Activated naive CD8-positive, alpha-beta T cell treated with anti-CD3 and anti-CD28 coated beads for 36 hours (primary cell): ENCODE measurements at places on chromosomes 3 and 15. TPM values are rescaled to one million over a fixed set of nuclear protein-coding genes. Genes with fewer than 3 reads are reported as not detected.

GRCh38 chr15:100900136-100900794 lies 18.9 kb upstream of the LRRK1 start:
- H3K27me3 ChIP-seq, result peaks cover 6% of the 10 kb centered on the region
- no peaks in the 10 kb centered on the region for H3K4me1 ChIP-seq
- H3K4me3 ChIP-seq, result no peak overlapping the region
- no peak overlapping the region for H3K27ac ChIP-seq
- no peak for DNase-seq

- no peak overlapping the region for H3K27ac ChIP-seq
- H3K27me3 ChIP-seq, result no peaks in the 10 kb centered on the region
- peaks cover 16% of the 10 kb centered on the region for H3K4me1 ChIP-seq
- no peak overlapping the region for H3K4me3 ChIP-seq
- no peak for DNase-seq
- H3K36me3 ChIP-seq, result peaks cover 21% of the 10 kb centered on the region
These were observed 7.6 kb downstream of the NEIL1 start for GRCh38 chr15:75354454-75354853.

DNA sequence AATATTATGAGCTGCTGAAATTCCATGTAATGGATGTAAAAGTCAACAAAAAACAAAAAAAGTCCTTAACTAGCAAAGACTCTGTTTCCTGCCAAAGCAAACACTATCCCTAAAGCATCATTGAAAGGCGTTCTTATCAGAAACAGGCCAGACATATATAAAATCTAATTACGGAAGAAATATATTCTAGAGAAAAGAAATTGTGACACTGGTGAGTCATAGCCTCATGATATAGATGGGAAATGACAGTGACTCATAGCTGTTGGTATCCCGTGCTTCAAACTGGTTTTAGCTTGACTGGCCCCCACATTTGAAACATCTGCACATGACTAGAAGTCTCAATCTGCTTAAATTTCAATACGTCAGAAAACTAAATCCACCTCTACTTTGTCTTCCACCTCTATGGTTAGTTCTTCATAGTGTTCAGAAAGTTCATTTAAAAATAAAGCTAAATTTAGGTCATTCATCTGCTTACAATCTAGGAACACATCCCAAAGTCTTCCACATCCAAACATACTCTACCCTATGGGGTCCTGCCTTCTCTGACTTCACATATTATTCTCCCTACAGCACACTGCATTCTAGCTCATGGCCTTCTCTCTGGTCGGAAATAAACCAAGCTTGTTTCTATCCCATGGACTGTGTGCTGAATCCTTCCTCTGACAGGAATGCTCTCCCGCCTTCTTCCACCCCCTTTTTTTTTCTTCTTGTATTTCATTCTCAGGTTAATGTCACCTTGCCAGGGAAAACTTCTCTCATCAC lies 456.3 kb upstream of the ARRDC4 start:
- H3K27ac ChIP-seq, result no peak overlapping the region
- H3K4me1 ChIP-seq, result no peaks in the 10 kb centered on the region
- no peaks in the 10 kb centered on the region for H3K27me3 ChIP-seq
- no peak for DNase-seq
- no peak overlapping the region for H3K4me3 ChIP-seq
- no peaks in the 10 kb centered on the region for H3K36me3 ChIP-seq

DNA sequence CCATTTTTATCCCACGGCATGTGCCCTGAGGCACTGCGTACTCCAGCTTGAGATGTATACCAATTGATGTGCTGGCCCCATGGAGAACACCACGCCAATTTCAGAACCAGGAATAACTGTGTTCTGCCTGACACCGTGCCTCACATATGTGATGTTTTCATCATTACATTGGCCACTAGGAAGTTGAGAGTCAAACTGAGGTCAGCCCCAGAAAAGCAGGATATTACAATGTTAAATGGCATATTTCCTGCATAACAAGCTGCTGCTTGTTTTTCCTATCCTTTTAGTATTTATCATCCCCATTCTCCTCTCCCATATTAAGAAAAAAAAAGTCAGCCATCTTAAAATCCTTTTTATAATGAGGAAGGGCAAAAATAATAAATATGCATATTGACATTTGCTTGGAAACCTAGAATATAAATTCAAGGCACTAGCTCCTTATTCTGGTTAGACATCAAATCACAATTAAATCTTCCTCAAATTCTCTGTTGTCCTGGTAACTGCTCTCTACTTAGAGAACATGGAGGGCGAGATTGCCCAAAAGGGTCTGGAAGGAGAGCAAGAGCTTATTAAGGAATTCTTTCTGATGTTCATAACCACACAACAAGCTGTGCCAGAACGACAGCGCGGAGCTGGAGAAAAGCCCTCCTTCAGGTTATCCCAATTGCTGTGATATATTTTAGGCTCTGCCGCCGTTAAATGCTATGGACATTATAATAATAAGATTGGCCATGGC lies 112.6 kb downstream of the UACA start:
- H3K4me1 ChIP-seq, result no peaks in the 10 kb centered on the region
- H3K27me3 ChIP-seq, result peaks cover 7% of the 10 kb centered on the region

The PCYT1A gene
- total RNA-seq, result 41.2 TPM

- H3K4me1 ChIP-seq, result no peaks in the 10 kb centered on the region
- H3K27ac ChIP-seq, result no peak overlapping the region
- peaks cover 28% of the 10 kb centered on the region for H3K27me3 ChIP-seq
- DNase-seq, result no peak
- no peaks in the 10 kb centered on the region for H3K36me3 ChIP-seq
These were observed 35.6 kb upstream of the MECOM start for GRCh38 chr3:169699070-169699469.

DNA sequence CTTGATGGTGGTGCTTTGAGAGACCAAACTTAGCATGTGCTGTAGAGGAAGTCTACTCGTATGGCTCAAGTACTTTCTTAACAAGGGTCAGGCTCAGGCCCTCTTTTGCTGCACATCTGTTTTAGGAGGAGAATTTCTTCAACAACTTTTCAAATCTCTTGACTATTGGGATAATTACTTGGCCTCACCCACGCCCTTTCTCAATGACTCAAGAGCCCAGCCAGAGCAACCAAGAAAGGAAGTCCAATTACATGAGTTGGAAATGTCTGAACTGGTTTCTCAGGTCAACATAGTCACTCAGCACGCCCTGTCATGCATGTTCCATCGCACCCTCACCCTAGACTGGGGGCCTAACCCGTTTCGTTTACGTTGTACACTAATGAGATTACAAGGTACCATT lies 44.8 kb upstream of the UMPS start:
- H3K36me3 ChIP-seq, result no peaks in the 10 kb centered on the region
- H3K27me3 ChIP-seq, result peaks cover 34% of the 10 kb centered on the region
- no peak for DNase-seq
- no peak overlapping the region for H3K4me3 ChIP-seq

- H3K4me1 ChIP-seq, result peaks cover 4% of the 10 kb centered on the region
- H3K27ac ChIP-seq, result no peak overlapping the region
- no peak overlapping the region for H3K4me3 ChIP-seq
- H3K36me3 ChIP-seq, result no peaks in the 10 kb centered on the region
- no peak for DNase-seq
These were observed 35.3 kb downstream of the MOBP start for GRCh38 chr3:39502838-39503145.

DNA sequence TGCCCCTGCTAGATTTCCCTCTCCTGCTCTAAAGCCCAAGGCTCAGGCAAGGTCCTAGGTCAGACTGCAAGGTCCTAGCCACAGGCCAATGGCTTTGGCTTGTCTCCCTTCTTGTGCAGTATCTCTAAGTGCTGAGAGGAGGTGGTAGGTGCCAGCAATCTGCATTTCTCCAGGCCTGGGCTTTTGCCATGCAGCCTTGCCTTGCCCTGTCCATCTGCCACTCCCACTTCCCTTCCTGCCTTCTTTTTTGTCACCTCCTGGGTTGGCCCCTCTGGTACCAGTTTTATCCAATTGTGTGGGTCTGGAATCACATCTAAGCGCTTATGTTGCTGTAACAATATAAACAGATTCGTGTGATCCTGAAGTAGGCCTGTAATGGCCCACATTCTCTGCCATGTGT lies 109.9 kb downstream of the MYRIP start:
- no peaks in the 10 kb centered on the region for H3K36me3 ChIP-seq
- H3K27me3 ChIP-seq, result no peaks in the 10 kb centered on the region
- no peaks in the 10 kb centered on the region for H3K4me1 ChIP-seq
- DNase-seq, result no peak
- H3K4me3 ChIP-seq, result no peak overlapping the region

The NR1I2 gene
- 1.4 TPM for total RNA-seq

The PCOLCE2 gene
- total RNA-seq, result 2.0 TPM

The RTP3 gene
- total RNA-seq, result not detected

The NSMCE3 gene
- 8.6 TPM for total RNA-seq

DNA sequence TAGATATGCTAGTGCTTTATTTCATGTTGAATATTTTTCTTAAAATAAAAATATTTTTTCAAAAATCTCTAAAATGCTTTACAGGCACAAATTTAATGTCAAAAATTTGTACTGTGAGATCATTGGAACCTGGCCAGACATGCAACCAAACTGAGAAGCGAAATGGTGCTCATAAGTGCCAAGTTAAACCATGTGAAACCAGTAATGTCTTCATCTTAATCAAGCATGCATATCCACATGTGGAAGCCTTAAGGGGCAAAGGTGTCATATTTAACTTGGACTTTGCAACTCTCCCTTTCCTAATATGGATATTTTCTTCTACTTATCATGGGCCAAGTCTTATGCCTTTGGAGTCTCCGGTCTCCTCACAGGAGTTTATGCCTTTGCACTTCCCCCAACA lies 208.9 kb upstream of the COL8A1 start:
- H3K4me3 ChIP-seq, result no peak overlapping the region
- H3K4me1 ChIP-seq, result no peaks in the 10 kb centered on the region
- H3K36me3 ChIP-seq, result no peaks in the 10 kb centered on the region

DNA sequence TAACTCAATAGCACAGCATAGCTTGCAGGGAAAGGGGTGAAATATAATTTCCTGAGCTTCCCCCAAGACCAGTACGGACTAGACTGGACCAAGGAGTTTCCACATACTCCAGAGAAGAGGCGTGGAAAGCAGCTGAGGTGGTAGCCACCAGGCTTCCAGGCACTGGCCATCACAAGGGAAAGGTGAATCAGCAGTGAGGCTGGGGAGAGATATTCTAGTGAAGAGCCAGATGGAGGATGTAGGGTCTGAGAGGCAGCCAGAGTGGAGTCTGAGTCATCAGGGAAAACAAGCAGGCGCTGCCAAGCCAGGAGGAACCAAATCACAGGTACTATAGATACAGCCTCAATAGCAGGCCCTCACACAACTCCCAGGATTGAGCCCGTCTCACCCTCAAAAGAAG lies 9.6 kb upstream of the RASA2 start:
- H3K4me1 ChIP-seq, result peaks cover 45% of the 10 kb centered on the region
- H3K27ac ChIP-seq, result no peak overlapping the region
- no peaks in the 10 kb centered on the region for H3K27me3 ChIP-seq
- H3K4me3 ChIP-seq, result no peak overlapping the region
- DNase-seq, result no peak
- H3K36me3 ChIP-seq, result no peaks in the 10 kb centered on the region

GRCh38 chr3:62809369-62809768 lies 65.8 kb downstream of the CADPS start:
- DNase-seq, result no peak
- H3K4me3 ChIP-seq, result no peak overlapping the region
- H3K36me3 ChIP-seq, result no peaks in the 10 kb centered on the region
- H3K27me3 ChIP-seq, result no peaks in the 10 kb centered on the region
- no peak overlapping the region for H3K27ac ChIP-seq

GRCh38 chr3:36876181-36876936 lies 68.5 kb downstream of the TRANK1 start:
- peaks cover 31% of the 10 kb centered on the region for H3K4me1 ChIP-seq
- H3K27me3 ChIP-seq, result no peaks in the 10 kb centered on the region
- peaks cover 2% of the 10 kb centered on the region for H3K36me3 ChIP-seq
- peak overlapping the region; percentile 47 for H3K4me3 ChIP-seq
